ENCODE measurements at places on chromosomes 11 and 22.

GRCh38 chr22:33656808-33657628 is 263.3 kb downstream of the LARGE1 start:
- no peak for DNase-seq

DNA sequence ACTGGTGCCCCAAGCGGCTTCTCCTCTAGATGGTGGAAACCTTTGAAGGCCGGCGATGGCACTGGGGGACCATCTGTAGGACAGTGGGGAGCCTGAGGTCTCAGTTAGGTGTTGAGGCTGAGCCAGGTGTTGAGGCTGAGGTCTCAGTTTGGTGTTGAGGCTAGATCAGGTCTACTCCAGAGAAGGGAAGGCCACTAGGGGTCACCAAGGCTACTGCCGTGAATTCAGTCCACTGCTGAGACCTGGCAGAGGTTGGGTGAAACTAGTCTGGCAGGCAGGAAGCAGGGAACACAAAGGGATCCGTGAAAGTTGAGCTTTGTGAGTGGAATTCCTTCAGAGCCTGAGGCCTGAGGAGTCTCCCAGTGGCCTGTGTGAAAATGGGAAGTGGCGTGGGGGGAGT is 123.8 kb upstream of the FGF3 start:
- no peak for DNase-seq

DNA sequence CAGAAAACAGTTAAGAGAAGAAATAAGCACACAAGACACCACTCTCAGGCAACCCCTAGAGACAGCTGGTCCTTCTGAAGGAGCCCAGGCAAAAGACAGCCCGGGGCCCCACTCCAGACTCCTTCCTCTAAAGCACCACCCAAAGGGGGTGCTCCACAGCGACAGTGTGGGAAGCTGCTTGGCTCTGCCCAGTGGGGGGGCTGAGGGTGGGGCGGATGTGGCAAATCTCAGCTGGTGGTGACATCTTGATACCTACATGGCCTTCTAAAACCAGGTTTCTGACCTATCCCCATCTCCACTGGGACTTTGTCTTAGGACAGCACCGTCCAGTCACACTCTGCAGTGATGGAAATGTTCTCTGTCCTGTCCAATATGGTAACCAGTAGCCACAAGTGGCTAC is 10.2 kb upstream of the APOA1 start:
- no peak for DNase-seq

DNA sequence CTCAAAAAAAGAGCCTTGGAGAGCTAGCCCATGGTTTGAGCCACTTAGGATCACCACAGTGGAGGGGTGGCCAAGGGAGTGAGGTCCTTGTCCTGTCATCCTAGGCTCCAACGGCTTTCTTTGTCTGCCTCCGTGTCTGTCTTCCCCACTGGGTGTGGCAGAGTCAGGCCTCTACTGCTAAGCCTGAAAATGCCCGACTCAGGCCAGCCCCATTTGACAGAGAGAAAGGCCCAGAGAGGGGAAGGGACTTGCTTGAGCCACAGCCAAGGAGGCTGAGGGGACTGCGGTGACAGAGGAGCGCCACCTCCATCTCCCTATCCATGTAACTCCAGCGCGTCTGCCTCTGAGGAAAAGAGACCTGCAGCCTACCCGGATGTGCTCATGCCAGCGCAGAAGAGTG is 27.8 kb upstream of the CD82 start:
- no peak for DNase-seq

DNA sequence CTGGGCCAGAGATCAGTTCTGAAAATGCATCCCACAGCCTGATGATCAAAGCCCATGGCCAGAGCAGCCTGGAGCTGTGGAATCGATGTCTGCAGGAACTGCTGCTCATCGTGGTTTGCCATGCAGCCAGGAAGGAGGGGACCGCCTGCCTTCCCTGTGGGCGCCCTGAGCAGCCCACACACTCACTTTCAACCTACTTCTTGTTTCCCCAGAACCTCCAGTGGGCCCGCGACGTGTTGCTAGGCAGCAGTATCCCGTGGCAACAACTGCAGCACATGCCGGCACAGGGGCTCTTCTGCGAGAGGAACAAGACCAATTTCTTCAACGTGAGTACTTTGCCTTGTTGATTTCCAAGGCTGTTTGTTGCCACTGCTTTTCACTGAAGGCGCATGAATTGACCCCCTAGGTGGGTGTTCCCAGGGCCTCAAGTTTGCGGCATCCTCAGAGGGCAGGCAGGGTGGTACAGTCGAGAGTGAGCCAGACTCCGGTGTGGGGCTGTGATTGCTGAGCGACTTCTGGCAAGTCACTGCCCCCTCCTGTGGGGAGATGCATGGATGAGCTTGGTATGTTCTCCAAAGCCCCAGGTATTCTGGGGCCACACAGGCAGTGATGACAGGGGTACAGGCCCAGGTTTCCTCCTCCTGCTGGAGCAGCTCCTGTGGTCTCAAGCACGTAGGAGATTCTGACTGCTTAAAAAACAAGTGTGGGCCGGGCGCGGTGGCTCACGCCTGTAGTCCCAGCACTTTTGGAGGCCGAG is 47.0 kb upstream of the SUSD2 start:
- DNase-seq, result peak; percentile 76

DNA sequence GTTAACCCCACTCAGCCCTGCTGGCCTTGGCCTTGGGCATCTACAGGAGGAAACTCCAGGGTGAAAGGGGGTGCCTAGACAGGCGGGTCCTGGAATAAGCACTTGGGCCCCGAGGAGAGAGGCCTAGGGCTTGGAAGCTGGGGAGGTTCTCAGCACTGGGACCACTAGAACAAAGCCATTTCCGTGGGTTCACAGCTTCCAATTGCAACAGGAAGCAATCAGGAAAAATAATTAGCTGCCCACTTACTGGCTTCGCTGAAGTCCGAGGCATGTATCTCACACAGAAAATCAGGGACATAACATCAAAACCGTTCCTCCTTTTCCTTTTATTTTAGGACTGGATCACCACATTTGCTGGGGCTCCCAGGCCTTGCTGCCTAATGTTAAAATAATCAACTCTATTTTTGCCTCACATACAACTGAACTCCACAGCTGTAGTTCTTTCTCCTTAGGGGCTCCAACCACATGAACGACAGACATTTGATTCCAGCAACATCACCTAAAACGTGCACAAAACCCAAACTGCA is 161.1 kb upstream of the GRK3 start:
- DNase-seq, result no peak

DNA sequence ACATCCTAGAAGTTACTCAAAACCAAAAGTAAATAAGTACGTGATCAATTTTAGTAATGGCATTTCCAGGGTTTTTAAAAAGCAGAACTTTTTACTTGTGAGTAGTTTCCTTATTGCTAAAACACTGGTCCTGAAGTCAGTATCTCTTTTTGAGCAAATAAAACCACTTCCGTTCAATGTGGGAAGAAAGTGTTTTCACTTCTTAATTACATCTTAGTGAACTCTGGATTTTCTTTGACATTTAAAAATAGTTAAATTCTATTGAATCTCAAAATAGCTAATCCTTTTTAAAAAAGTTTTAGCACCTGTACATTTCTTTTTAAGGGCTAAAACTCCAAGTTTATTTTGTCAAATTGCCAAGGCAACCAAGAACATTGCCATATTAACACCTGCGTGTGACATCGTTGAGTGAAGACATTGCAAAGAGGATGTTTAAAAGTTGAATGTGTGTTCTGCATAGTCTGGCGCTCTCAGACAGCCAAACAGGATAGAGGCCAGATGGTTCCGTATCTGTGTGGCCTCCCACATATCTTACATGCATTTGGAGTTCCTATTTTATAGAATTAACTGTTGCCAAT is 17.2 kb upstream of the OR5B21 start:
- no peak for DNase-seq

- DNase-seq, result no peak
Measured at GRCh38 chr22:45179276-45180049, 15.7 kb downstream of the NUP50 start.

- DNase-seq, result no peak
Measured at GRCh38 chr11:3802011-3802790, 4.8 kb upstream of the NUP98 start.

GRCh38 chr22:27372969-27373670 is 428.4 kb downstream of the MN1 start:
- DNase-seq, result peak; percentile 90

DNA sequence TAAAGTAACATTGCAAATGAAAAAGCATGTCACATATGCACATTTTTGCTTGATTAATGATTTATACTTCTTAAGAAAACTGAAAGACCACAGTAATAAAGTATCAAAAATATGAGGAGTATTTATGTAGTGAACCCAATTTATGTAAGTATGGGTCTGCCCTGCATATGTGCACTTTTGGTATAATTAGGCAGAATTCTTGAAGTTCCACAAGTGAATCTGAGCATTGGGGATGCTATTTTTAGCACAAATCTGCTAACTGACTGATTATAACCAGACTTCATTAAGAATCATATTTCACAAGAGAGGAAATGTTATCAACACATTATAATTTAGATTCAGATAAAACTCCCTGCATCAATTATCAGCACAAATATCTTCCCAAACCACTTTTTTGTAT is 407.1 kb upstream of the LRRC4C start:
- DNase-seq, result no peak

DNA sequence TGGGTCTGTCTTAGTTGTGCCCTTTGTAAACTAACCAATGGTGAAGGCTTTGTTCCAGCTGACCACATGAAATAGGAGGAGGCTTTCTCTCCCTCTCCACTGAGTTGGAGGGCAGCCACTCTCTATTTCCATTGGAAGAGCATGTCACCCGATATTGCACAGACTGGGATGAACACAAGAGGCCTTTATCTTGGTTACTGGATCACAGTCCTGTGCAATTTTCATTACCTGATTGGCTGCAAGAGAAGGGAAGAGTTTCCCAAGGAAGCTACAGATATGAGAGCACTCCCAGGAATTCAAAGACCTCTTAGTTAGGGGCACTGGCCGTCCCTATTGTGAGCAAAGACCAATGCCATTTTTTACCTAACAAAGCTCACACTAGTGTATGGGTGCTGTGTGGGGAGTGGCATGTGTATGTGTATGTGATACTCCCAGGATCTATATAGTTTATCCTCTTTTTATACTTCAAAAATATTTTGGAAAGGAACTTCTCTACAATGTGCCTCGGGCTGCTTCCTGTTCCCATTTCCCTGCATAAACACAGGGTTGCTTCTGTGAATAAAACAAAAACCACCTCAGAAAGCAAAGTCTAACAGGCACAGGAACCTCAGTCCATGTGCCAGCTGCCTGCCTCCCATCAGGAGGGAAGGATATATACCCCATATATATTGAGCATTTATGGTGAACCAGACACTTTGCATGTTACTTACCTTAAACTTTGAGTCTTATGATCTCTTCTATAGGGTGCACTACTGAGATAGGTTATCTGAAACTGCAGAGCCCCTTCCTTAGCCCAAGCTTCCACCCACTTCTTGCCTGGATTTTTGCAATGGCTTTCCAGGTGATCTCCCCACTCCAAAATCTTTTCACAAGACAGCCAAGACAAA is 126.5 kb downstream of the RASSF10 start:
- no peak for DNase-seq

DNA sequence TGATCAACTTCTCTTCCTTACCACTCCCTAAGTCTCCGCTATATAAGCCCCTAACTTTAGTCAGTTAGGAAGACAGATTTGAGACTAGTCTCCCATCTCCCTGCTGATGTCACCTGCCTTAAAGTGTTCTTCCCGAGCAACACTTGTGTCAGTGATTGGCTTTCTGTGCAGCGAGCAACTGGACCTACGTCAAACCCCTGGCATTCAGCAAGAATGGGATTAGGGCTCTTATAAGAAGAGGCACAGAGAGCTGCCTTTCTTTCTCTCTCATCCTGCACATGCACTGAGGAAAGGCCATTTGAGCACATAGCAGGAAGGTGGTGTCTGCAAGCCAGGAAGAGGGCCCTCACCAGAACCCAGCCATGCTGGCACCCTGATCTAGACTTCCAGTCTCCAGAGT is 116.6 kb upstream of the THY1 start:
- DNase-seq, result no peak

DNA sequence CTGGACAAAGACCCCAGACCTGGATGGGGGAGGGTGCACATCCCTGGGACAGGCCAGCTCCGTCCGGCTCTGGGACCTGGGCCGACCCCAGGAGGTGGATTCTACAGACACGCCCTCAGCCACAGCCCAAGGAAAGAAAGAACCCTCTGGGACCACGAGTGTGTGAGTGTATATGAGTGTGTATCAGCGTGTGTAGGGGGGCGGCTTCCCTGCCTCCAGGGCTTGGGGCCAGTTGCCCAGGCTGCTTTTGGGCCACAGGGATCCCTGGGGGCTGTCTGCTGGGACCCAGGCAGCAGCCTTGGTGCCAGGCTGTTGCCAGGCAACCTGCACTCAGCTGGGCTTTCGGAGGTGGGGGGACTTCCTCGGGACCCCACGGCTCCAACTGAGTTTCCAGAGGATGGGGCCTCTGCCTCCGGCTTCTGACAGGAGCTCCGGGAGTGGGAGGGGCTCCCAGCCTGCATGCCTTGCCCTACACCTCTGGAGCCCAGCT is 8.9 kb downstream of the DUSP8 start:
- DNase-seq, result peak; percentile 43

- DNase-seq, result no peak
Measured at GRCh38 chr11:110119317-110119716, 26.1 kb downstream of the ZC3H12C start.

GRCh38 chr11:71139516-71140205 is 112.7 kb downstream of the SHANK2 start:
- DNase-seq, result no peak

GRCh38 chr22:33640900-33641299 is 279.4 kb downstream of the LARGE1 start:
- DNase-seq, result no peak

DNA sequence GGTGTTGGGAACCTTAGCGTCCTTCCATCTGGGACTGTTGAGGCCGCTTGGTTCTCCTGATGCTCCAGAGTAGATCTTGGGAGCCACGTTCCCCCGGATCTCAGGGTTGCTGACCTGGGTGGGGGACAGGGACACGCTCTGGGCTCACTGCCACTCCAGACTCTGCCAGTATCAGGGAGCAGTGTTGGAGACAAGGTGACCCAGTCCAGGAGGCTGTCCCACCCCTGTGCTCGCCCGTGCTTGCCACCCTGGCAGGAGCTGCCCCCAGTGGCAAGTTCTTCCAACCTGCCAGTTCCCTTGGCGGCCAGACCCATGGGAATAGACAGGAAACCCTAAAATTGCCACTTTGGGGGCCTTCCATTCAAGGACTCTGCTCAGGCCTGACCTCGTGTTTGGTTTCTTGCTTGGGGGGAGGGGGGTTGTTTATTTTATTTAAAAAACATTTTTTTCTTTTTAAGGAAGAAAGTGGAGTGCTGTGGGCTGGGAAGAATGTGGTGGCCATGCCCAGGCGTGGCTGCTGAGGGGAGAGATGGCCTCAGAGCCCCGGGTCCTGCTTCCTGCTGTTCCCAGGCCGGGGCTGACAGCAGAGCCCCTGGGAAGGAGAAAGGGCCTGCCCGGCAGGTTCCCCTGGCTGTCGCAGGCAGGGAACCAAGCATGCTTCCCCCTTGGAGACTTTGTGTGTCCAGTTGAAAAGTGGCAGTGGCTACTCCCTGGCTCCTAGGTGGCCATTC is 7.2 kb downstream of the GRK2 start:
- DNase-seq, result no peak
